ENCODE measurements at places on chromosomes 11 and 22. TPM values are rescaled to one million over a fixed set of nuclear protein-coding genes. Genes with fewer than 3 reads are reported as not detected.

GRCh38 chr11:116774661-116775060, 1.9 kb upstream of the BUD13 start:
- H3K4me3 ChIP-seq: no peak overlapping the region
- H3K36me3 ChIP-seq: no peaks in the 10 kb centered on the region
- H3K27me3 ChIP-seq: no peaks in the 10 kb centered on the region
- peaks cover 3% of the 10 kb centered on the region for H3K4me1 ChIP-seq
- no peak for DNase-seq

GRCh38 chr22:42892571-42893316, 35.7 kb upstream of the ARFGAP3 start:
- H3K36me3 ChIP-seq: no peaks in the 10 kb centered on the region
- no peak for DNase-seq
- H3K27ac ChIP-seq: no peak overlapping the region
- no peak overlapping the region for H3K4me3 ChIP-seq
- no peaks in the 10 kb centered on the region for H3K4me1 ChIP-seq

GRCh38 chr11:128614026-128614425, 26.7 kb upstream of the ETS1 start:
- no peaks in the 10 kb centered on the region for H3K27me3 ChIP-seq
- DNase-seq: no peak
- H3K36me3 ChIP-seq: no peaks in the 10 kb centered on the region
- no peak overlapping the region for H3K27ac ChIP-seq

- DNase-seq: no peak
- no peaks in the 10 kb centered on the region for H3K36me3 ChIP-seq
- H3K4me3 ChIP-seq: no peak overlapping the region
- H3K27ac ChIP-seq: no peak overlapping the region
- no peaks in the 10 kb centered on the region for H3K27me3 ChIP-seq
Measured at GRCh38 chr11:19519353-19519752, 193.3 kb upstream of the NAV2 start.

DNA sequence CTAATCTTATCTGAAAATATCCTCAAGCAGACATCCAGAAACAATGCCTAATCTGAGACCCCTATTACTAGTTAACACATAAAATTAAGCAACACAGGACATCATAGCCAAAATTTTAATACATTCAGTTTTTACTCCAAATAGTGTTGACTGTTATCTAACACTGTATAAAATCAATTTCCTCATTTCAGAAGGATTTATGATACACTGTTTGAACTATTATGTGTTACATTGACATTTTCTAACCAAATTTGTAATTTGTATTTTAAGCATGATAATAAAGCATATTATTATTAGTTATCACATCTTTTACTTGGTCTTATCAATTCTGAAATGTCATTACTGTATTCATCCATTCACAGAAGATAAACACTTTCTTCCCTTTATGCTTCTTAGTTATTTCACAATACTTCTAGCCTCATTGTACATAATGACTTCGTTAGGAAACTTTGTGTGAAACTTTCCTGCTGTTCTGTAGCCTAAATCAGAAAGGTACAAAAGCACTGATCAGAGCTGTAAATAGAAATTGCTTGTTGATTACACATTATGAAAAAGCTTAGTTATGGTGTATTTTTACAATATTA, 1248.9 kb downstream of the JRKL start:
- H3K4me1 ChIP-seq: no peaks in the 10 kb centered on the region
- no peak overlapping the region for H3K27ac ChIP-seq
- no peaks in the 10 kb centered on the region for H3K36me3 ChIP-seq
- DNase-seq: no peak

GRCh38 chr22:17537155-17537554, 26.1 kb upstream of the SLC25A18 start:
- DNase-seq: no peak
- no peak overlapping the region for H3K27ac ChIP-seq
- no peak overlapping the region for H3K4me3 ChIP-seq

GRCh38 chr11:7138051-7138450, 49.3 kb downstream of the RBMXL2 start:
- no peak for DNase-seq
- H3K4me3 ChIP-seq: no peak overlapping the region
- no peaks in the 10 kb centered on the region for H3K36me3 ChIP-seq

GRCh38 chr11:128238521-128239265, 348.7 kb downstream of the ETS1 start:
- H3K36me3 ChIP-seq: no peaks in the 10 kb centered on the region
- no peak overlapping the region for H3K4me3 ChIP-seq
- no peak overlapping the region for H3K27ac ChIP-seq
- H3K4me1 ChIP-seq: peaks cover 1% of the 10 kb centered on the region
- DNase-seq: no peak
- H3K27me3 ChIP-seq: no peaks in the 10 kb centered on the region

GRCh38 chr22:42644422-42645340, 4.3 kb upstream of the ATP5MGL start:
- H3K27me3 ChIP-seq: no peaks in the 10 kb centered on the region
- peaks cover 50% of the 10 kb centered on the region for H3K4me1 ChIP-seq
- peak overlapping the region; percentile 93 for H3K27ac ChIP-seq
- DNase-seq: peak; percentile 74

DNA sequence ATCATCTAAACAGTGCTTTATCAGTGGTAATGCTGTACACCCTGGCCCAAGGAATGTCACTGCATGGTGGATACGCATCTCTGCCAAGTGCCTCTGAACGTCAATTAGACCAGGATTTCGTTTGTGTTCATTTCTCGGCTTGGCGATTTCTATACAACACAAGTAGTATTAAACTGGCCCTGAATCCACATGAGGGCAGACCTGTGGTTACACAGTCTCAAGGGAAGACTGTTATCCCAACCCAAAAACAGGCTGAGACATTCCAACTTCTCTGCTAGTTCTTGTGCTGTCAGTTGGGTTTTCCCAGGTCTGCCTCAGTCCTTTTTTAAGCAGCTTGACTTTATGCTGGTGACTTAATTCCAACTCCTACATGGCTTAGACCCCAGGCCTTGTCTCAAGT, 58.1 kb downstream of the HIRA start:
- H3K4me3 ChIP-seq: no peak overlapping the region
- DNase-seq: no peak
- no peaks in the 10 kb centered on the region for H3K27me3 ChIP-seq
- H3K27ac ChIP-seq: no peak overlapping the region

DNA sequence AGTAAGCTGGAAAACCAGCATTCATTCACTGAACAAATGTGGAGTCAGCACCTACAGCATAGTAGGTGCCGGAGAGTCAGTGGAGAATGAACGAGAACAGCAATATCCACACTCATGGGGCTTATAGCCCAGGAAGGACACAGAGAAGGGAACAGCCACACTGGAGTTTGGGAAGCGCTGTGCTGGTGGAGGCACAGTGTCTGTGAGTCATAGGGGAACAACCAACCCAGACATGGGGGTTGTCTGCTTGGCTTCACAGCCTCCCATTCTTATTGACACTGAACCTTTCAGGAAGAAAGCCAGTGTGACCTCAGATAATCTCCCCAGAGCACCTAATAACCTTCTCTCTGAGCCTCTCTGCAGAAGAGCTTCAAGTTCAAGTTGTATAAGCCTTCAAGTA, 56.6 kb upstream of the UBASH3B start:
- no peaks in the 10 kb centered on the region for H3K36me3 ChIP-seq
- H3K4me1 ChIP-seq: no peaks in the 10 kb centered on the region
- H3K4me3 ChIP-seq: no peak overlapping the region
- no peaks in the 10 kb centered on the region for H3K27me3 ChIP-seq

DNA sequence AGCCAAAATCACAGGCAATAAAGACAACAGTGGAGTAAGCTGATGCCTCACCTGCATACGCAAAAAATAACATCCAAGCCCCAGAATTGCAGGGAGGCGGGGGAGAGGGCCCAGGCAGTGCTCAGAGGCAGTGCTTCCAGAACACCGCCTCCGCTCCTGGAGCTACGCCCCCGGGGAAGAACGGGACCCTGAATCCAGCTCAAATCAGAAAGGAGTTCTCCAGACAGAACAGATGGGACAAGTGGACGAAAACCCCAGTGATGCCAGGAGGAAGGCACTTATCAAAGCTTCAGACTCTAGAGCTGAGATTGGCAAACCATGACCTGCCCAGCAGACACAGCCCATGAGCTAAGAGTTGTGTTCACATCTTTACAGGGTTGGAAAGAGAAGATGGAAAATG, 683.9 kb downstream of the TBC1D22A start:
- no peak overlapping the region for H3K27ac ChIP-seq
- no peaks in the 10 kb centered on the region for H3K36me3 ChIP-seq
- H3K4me1 ChIP-seq: no peaks in the 10 kb centered on the region
- H3K27me3 ChIP-seq: no peaks in the 10 kb centered on the region

DNA sequence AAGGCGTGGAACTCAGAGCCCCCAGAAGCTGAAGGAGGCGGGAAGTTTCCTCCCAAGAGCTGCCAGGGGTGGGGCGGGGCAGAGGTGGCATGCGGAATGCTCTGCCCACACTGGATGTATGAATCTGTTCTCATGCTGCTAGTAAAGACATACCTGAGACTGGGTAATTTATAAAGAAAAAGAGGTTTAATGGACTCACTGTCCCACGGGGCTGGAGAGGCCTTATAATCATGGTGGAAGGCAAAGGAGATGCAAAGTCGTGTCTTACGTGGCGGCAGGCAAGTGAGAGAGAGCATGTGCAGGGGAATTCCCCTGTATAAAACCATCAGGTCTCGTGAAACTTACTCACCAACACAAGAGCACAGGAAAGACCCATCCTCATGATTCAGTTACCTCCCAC, 57.6 kb downstream of the SMIM38 start:
- H3K36me3 ChIP-seq: no peaks in the 10 kb centered on the region
- no peaks in the 10 kb centered on the region for H3K27me3 ChIP-seq
- no peaks in the 10 kb centered on the region for H3K4me1 ChIP-seq

GRCh38 chr11:46677991-46678740, 22.3 kb downstream of the ARHGAP1 start:
- no peak for DNase-seq
- no peak overlapping the region for H3K27ac ChIP-seq
- H3K4me1 ChIP-seq: peaks cover 22% of the 10 kb centered on the region
- H3K27me3 ChIP-seq: no peaks in the 10 kb centered on the region
- H3K4me3 ChIP-seq: no peak overlapping the region

DNA sequence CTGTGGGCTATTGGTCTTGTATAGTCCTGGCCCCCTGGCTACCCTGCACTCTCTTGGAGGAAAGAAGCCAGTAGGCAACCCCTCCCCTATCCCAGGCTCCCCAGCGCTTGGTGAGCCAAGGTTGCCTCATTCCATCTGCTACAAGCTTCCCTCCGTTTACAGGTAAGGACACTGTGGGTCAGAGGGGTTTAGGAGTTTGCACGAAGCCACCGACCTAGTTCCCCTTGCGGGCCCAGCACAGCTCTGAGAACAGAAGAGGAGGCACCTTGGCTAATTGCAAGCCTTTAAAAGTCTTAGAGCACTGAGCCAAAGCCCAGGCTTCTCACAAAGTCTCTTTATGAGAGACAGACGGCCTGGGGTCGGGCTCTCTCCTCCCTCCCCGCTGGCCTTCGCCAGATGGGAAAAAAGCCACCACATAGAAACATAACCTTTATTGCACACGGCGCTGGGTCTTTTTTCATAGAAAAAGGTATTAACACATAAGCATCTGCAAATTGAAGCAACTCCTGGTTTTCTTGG, 99.8 kb downstream of the CEP164 start:
- H3K4me3 ChIP-seq: no peak overlapping the region
- H3K27me3 ChIP-seq: no peaks in the 10 kb centered on the region
- no peaks in the 10 kb centered on the region for H3K36me3 ChIP-seq
- H3K27ac ChIP-seq: no peak overlapping the region
- no peak for DNase-seq

DNA sequence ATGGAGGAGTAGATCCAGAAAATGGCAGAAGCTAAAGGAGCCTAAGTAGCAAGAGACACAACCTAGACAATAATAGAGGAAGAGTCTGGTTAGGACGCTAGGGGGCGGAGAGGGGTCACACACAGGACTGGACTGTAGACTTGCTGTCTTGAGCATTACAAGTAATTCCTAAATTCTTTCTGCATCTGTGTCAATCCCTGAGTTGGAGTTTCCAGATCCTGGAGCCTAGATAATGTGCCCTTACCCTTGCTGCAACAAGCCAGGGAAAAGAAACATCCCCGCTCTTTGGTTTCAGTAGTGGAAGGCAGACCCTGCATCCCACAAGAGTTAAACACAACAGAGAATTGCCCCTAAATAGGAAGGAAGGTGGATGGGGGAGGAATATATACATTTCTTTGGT, 14.9 kb upstream of the CCDC73 start:
- H3K36me3 ChIP-seq: no peaks in the 10 kb centered on the region
- H3K27ac ChIP-seq: no peak overlapping the region
- no peaks in the 10 kb centered on the region for H3K27me3 ChIP-seq
- H3K4me1 ChIP-seq: no peaks in the 10 kb centered on the region
- no peak overlapping the region for H3K4me3 ChIP-seq
- peak; percentile 57 for DNase-seq

- peak; percentile 53 for DNase-seq
- H3K36me3 ChIP-seq: no peaks in the 10 kb centered on the region
- H3K27ac ChIP-seq: no peak overlapping the region
- no peaks in the 10 kb centered on the region for H3K27me3 ChIP-seq
Measured at GRCh38 chr11:77821349-77821851, 456 bp downstream of the AAMDC start.

- no peaks in the 10 kb centered on the region for H3K36me3 ChIP-seq
- no peak for DNase-seq
- no peaks in the 10 kb centered on the region for H3K4me1 ChIP-seq
- no peak overlapping the region for H3K4me3 ChIP-seq
- H3K27me3 ChIP-seq: no peaks in the 10 kb centered on the region
Measured at GRCh38 chr11:132942611-132943356, 589.5 kb downstream of the OPCML start.

DNA sequence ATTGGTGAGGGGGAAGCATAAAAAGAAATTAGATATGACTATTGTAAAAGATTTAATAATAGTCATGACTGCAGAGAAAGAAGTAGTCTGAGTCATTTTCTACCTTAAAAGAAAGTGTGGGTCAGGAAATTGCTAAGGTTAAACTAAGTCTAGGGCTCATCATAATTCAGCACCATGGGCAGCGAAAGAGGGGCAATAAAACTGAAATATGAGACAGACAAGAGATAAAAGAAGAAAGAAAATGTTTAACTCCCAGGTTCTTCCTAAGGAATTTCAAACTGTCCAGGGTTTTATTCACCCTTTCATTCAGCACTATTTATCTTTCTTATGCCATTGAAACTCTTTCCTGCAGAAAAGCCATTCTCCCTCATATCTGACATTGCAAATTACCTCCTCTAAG, 114.4 kb upstream of the API5 start:
- no peak for DNase-seq
- H3K27ac ChIP-seq: no peak overlapping the region
- H3K4me1 ChIP-seq: no peaks in the 10 kb centered on the region
- H3K4me3 ChIP-seq: no peak overlapping the region
- no peaks in the 10 kb centered on the region for H3K27me3 ChIP-seq

Gene SMTNL1
- not detected for total RNA-seq

Gene KCNE3
- 16.0 TPM for total RNA-seq

Gene RAG1
- total RNA-seq: 0.25 TPM

Gene ACO2
- 50.1 TPM for total RNA-seq

Gene RIN1
- 1.8 TPM for total RNA-seq

Gene ARVCF
- 16.2 TPM for total RNA-seq

Gene LUZP2
- not detected for total RNA-seq

Gene SCGB1D2
- total RNA-seq: not detected

Gene PDGFD
- 55.5 TPM for total RNA-seq

Gene SRRD
- 24.8 TPM for total RNA-seq

Gene PHOX2A
- total RNA-seq: not detected

All from ovary (tissue), 10 donors.